ENCODE measurements at places on chromosomes 2 and 18. TPM values are rescaled to one million over a fixed set of nuclear protein-coding genes. Genes with fewer than 3 reads are reported as not detected.

FSHR gene
- not detected for total RNA-seq

SLC4A3 gene
- total RNA-seq: 3.2 TPM

MOCOS gene
- total RNA-seq: 3.6 TPM

MAP3K19 gene
- total RNA-seq: not detected

UGT1A4 gene
- 0.07 TPM for total RNA-seq
